Sigmoid colon (tissue), 7 donors: ENCODE measurements at places on chromosomes 7 and 10.

DNA sequence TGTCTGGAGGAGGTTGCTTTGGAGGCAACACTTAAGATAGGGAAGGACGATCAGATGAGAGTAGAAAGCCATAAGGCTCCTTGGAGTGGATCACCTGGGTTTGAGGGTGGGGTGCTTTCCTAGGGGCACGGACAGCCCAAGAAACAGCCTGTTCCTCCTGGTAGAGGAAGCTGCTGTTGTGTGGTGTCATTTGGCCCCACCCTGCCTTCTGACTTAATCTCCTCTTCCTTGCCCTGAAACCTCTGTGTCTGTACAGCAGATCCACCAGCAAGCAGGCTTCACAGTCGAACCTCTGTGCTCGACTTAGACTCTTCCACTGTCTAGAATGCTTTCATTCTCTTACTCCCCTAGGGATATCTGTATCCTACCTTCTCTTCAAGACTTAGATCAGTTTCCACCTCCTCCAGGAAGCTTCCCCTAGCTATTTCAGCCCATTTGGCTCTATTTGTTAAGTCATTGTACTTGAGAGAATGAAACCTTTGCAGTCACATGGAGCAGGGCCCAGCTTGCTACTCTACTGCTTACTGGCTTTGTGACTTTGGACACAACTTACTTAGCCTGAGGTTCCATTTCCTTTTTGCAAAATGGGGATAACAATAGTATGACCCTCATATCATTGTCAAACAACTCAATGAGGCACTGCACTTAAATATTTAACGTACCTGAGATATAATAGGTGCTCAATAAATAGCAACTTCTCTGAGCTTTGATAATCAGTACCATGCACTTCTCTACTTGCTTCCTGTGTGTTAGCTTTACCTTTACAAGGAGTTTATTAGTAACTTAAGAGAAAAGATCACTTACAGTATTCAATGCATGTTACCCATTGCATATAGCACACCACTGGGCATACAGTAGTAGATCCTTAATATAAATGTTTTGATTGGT, 5.0 kb downstream of the MXI1 start:
- peak; percentile 74 for DNase-seq

DNA sequence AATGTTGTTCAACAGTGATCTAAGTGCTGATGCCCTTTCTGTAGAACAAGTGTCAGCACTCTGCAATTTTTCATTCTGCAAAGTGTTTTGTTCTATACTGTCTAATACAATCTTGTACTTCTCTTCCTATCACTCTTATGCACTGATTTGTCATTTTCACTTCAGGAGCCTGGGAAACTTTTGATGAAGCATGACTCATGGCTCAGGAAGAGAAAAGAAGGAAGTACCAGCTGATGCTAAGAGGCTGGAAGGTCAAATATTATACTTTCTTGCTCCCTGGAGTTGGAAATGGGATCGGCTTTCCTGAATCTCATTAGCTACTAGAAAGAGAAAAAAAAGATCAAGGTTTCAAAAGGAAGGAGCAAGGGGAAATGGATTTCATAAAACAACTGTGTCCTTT, 45.8 kb downstream of the DGKI start:
- DNase-seq, result no peak

DNA sequence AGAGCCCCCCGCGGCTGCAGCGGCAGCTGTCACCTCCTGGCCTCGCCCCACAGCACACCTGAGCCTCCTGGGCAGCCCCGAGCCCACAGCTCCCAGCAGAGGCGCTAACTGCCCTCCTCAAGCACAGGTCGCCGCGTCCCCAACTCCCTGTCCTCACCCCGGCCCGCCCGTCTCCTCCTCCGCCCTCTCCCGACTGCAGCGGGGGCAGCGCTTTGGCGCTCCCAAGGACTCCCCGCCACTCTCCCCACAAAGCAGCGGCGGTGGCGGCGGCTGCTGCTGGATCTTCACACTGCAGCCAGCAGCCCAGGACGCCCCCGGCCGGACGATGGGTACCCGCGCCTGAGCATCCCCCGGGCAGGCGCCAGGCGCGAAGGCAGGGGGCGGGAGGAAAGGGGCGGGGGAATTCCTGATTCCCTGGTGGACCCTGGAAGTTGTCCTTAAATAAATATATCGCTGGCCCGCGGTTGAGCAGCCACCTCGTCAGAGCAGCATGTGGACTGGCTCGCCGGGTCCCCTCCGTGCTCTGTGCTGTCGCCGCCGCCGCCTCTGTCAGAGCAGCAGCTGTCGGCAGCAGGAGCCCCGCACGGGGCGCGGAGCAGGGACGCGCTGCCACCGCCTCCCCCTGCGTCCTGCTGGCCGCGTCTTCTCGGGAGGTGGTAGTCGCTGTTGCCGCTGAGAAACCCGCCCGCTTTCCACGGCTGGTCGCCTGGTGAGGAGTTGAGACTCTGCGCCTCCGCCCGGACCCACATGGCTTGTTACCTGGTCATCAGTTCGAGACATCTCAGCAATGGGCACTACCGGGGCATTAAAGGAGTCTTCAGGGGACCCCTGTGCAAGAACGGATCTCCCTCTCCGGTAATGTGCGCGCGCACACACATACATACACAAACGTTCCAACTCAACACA, at the start of gene ZNF804B:
TSS of gene ZNF804B (plus strand) at position 471 of the 906 bp plus-strand sequence. CDS start at position 748, 277 bp downstream.
- peak; percentile 62 for DNase-seq

DNA sequence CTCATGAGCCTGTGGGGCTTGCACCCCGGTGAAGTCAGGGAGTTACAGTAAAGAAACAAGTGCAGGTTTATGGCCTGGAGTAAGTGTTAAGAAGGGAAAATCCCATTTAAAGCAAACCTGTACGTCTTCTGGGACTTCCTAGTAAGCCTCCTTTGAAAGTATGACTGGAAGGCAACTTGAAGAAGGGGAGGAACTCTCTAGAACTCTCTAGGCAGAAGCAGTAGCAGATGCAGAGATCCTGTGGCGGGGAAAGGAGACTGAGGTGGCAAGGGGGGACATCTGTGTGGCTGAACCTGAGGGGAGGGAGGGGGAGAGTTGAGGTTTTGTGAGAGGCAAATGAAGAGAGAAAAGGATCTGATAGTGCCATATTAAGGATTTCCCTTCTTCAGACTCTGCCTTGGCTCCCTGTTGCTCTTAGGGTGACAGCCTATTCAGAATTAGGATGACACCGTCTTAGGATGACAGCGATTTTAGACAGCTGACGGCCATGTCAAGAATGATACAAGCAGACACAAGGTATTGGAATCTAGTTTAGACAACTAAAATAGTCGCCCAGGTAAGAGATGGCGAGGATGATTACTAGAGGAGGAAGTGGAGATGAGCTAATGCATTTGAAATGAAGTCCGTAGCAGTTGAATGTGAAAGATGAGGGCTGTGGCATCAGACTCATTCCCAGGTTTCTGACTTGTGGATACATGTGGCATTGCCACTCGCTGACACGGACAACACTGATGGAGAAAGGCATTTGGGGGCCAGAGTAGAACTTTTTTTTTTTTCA, 29.0 kb downstream of the CUL1 start:
- no peak for DNase-seq

DNA sequence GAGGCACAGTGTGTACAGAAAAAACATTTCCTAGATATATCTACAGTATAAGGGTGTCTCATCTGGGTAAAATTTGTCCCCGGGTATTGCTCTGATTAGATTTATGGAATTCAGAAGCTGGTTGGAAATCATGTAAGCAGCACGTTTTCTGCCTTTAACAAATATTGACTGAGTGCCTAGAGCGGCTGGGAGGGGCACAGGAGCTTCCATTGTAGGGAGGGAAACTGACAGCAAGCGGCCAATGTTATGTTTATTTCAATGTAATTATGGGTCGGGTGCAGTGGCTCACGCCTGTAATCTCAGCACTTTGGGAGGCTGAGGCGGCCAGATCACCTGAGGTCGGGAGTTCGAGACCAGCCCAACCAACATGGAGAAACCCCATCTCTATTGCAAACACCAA, 4.4 kb upstream of the RFC2 start:
- DNase-seq, result no peak

- DNase-seq, result no peak
Observed at GRCh38 chr10:92810934-92811532, 37.3 kb upstream of the EXOC6 start.

DNA sequence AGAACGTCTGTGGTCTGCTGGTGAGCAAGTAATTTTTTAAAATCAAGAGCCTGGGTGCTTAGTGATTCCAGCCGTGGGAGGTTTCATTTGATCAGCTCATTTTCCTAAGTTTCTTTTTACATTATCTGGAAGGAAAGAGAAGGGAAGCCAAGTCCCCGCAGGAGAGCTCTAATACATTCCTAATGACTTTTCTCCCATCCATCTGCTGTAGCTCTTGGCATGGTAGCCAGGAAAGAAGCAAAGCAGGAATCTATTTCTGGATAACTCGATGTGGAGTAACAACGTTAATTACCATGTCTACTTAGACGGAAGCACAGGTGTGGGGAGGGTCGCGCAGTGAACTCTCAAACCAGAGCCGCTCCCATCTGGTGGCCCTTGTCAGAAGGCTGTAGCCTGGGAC, 121.9 kb downstream of the PAXIP1 start:
- no peak for DNase-seq
